Vagina (tissue), 2 donors: ENCODE measurements at places on chromosomes 5 and 9.

- no peak overlapping the region for H3K27ac ChIP-seq
- no peaks in the 10 kb centered on the region for H3K27me3 ChIP-seq
- no peak overlapping the region for H3K4me3 ChIP-seq
- DNase-seq = no peak
Measured at GRCh38 chr9:136251264-136252115, 5.9 kb upstream of the QSOX2 start.

- H3K4me1 ChIP-seq = peaks cover 22% of the 10 kb centered on the region
- no peak for DNase-seq
- H3K4me3 ChIP-seq = no peak overlapping the region
- no peak overlapping the region for H3K27ac ChIP-seq
- no peaks in the 10 kb centered on the region for H3K27me3 ChIP-seq
Measured at GRCh38 chr5:139361835-139362429, 20.3 kb downstream of the PAIP2 start.

GRCh38 chr5:137113161-137113560 lies 386.0 kb downstream of the SPOCK1 start:
- no peaks in the 10 kb centered on the region for H3K27me3 ChIP-seq
- no peaks in the 10 kb centered on the region for H3K36me3 ChIP-seq
- DNase-seq = no peak
- H3K27ac ChIP-seq = no peak overlapping the region
- H3K4me3 ChIP-seq = no peak overlapping the region

DNA sequence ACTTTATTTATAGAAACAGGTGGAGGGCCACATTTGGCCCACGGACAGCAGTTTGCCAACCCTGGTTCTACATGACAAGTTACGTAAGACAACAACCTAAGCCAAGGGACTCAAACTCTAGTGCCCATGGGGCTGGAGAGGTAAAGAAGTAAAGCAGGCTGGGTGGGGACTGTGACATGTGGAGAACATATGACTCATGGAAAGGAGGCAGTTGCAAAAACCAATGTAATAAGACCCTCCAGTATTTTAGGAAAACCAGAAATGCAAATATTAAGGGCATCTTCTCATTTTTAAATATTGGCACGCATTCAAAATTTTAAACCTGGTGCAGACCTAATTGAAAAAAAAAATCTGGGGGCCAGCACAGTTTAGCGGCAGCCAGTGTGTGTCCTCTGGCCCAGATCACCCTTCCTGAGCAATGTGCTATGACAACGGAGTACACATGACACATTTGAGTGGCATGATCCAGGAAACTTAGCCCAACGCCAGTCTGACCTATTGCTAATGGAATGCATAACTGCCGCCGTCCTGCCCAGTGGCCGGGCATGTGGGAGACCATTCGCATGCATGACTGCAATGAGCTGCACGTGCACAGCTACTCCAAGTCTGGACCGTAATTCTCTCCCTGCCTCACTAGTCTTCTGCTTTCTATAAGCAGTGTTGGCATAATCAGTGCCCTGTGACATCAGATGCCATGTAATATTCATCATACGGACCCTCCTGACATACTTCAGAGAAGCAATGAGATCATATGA lies 97.2 kb downstream of the SH3TC2 start:
- H3K36me3 ChIP-seq = no peaks in the 10 kb centered on the region
- peaks cover 28% of the 10 kb centered on the region for H3K4me1 ChIP-seq
- H3K27me3 ChIP-seq = no peaks in the 10 kb centered on the region
- no peak overlapping the region for H3K4me3 ChIP-seq

GRCh38 chr5:150364004-150364403 lies 6.5 kb downstream of the TCOF1 start:
- H3K27me3 ChIP-seq = no peaks in the 10 kb centered on the region
- H3K27ac ChIP-seq = no peak overlapping the region
- peaks cover 4% of the 10 kb centered on the region for H3K4me1 ChIP-seq
- peaks cover 70% of the 10 kb centered on the region for H3K36me3 ChIP-seq
- no peak for DNase-seq

- H3K36me3 ChIP-seq = no peaks in the 10 kb centered on the region
- no peak overlapping the region for H3K4me3 ChIP-seq
- H3K27me3 ChIP-seq = no peaks in the 10 kb centered on the region
- no peak for DNase-seq
- no peak overlapping the region for H3K27ac ChIP-seq
Measured at GRCh38 chr9:70494221-70494620, 79.8 kb upstream of the KLF9 start.
